Mammary epithelial cell (primary cell): ENCODE measurements at places on chromosomes 13 and 19. TPM values are rescaled to one million over a fixed set of nuclear protein-coding genes. Genes with fewer than 3 reads are reported as not detected.

DNA sequence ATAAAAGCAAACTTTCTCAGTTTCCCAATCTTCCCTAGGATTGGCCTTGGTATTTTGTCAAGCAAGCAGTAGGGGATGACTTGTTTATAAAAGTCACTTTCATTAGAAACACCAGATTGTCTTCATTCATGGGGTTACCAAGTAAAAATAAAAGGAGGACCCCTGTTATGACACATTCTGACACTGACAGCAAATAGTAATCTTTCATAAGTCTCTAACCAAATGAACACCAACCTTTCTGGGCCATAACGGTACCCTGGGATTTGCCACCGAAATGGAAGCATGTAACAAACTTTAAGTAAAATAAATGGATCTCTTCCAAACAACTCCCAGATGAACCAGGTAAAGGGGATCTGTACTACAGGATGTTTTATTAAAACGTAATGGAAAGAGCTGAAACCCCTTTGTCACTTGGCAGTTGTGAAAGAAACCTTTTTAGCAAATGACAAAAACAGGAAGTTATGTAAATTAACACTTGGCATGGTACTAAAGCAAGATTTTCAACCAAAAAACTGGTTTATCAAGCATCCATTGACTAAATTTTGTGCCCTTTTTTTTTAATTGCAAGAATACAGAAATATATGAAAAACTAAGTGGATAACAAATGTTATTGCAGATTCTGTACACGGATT, 335.6 kb downstream of the RBM26 start:
- DNase-seq = no peak

DNA sequence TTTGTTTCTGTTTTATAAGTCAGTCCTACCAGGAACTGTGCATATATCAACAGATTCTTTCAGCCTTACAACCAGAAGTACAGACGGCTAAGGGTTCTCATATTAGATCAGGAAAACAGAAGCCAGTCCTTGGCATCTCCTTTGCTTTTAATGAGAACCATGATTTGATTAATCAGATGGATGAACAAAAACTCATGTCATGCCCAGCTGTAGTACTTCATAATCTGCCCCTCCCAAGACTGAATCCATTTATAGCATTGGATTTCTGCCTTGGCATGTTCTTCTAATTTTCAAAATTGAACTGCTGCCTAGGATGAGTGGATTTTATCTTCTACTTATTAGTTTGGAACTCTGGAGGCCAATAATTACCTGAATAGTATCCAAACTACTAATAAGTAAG, 617.2 kb downstream of the SLITRK5 start:
- no peak for DNase-seq

DNA sequence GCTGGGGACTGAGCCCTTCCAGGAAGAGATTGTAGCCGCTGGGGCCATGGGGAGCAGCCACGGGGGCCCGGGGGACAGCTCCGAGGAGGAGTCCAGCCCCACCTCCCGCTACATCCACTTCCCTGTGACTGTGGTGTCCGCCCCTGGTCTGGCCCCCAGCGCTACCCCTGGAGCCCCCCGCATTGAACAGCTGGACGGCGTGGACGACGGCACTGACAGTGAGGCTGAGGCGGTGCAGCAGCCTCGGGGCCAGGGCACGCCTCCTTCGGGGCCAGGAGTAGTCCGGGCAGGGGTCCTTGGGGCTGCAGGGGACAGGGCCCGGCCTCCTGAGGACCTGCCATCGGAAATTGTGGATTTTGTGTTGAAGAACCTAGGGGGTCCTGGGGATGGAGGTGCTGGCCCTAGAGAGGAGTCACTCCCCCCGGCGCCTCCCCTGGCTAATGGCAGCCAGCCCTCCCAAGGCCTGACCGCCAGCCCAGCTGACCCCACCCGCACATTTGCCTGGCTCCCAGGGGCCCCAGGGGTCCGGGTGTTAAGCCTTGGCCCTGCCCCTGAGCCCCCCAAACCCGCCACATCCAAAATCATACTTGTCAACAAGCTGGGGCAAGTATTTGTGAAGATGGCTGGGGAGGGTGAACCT, 9.6 kb downstream of the IGFLR1 start:
- no peak for DNase-seq

- no peak for DNase-seq
Observed at GRCh38 chr19:56071151-56071550, 49.9 kb downstream of the ZNF787 start.

DNA sequence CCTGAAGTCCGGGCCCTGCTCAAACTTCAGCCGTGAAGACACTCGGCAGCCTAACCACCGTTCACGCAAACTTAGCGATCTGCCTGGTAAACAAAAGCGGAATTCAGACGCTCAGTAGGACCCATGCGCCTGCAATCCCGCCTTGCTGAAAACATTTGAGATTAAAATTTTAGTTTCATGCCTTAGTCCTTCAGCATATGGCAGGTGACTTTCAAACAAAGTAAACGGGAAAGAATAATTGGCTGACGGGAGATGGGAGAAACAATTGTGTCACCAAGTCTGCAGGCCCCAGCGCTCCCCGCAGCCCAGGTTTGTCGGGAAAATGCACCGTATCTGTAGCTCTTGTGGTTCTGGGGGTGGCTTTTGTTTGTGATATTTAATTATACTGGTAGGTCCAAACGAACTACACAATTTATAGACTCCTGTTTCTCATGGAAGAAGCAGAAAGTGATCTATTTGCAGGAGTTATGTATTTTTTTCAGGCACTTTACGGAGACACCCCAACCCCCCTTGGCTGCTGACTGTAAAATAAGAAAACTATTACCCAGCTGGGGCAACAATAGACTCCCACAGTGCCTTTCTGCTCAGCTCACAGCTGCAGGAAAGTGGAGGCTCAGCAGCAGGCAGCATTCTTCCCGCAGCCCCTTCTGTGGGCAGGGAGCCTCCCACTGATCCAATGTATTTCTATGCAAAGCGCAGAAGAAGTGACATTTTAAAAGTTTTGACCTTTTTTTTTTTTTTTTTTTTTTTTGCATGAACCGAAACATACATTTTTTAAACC, 94.8 kb downstream of the SOX1 start:
- DNase-seq = no peak

- no peak for DNase-seq
Observed at GRCh38 chr13:101627556-101627943, 175.1 kb downstream of the ITGBL1 start.

GRCh38 chr13:36105726-36106125, 25.5 kb downstream of the DCLK1 start:
- DNase-seq = no peak

DNA sequence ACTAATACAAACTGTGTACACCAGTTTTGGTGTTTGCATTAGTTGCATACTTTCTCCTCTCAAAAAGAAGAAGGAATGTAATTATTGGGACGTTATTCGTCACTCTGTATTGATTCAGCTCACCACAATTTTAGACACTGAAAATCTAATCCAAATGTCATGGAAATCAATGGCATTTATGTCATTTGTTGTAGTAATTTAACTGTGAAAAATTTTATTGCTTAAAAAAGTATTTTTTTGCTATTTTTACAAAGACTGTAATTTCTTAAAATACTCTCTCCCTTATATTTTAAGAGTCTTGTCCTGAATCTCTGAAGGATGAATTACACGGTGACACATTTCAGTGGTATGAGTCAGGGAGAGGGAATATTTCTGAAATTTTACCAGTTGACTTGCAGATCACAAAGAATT, 2117.6 kb downstream of the PCDH9 start:
- DNase-seq = no peak

DNA sequence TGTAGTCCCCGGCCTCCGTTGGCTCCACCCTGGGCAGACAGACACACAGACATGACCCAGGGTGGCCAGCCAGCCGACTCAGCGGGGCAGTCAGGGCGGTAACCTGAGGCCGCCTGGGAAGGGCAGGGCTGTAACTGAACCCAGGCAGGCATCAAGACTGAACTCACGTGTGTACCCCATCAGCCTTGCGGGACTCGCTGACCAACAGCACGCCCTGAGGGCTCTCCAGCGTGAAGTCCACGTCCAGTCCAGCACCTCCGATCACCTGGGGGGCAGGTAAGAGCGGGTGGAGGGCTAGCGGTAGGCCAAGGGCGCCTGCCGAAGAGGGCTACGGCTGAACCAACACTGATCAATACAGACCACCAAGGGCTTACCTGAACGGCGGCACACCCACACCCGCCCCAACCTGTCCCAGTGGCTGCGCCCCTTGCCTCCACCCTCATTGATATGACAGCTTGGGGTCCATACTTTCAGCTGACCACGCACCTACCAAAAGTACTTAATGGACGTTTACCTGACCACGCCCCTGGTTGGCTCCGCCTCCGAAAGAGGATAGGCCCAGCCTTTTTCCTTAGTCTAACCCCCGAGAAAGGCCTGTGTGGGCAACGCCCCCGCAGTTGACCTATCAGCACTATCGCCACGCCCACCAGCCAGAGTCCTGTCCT, 791 bp downstream of the TMED1 start:
- DNase-seq = peak; percentile 18

GRCh38 chr19:46482631-46483030, 11.3 kb upstream of the PNMA8A start:
- peak; percentile 47 for DNase-seq

DNA sequence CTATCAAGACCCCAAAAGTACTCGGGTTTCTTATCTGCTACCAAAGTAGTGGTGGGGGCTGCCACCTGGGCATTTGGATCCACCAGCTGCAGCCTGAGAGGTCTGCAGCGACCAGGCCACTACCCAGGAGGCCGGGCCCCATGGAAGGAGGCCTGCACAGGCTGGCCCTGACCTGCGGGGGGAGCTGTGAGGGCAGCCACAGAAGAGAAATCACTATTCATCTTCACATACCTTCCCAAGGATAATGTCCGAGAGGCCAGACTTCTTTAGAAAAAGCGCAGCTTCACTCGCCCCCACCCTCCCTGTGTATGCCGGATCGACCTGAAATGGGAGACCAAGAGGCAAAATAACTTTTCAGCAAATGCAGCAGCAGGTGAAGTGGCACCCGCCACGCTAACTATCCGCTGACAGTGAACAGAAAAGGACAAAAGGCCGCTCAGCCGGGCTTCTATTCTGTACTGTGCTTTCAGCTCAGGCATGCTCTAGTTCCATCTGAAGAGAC, 30.1 kb downstream of the EPS15L1 start:
- no peak for DNase-seq

- no peak for DNase-seq
Observed at GRCh38 chr19:41869374-41869955, 7.6 kb upstream of the CD79A start.

- DNase-seq = no peak
Observed at GRCh38 chr19:58037927-58038687, 4.3 kb downstream of the ZSCAN1 start.

- no peak for DNase-seq
Observed at GRCh38 chr13:50810998-50811397, 32.5 kb downstream of the DLEU7 start.

- DNase-seq = no peak
Observed at GRCh38 chr19:14325863-14326262, 55.4 kb upstream of the ADGRE5 start.

- no peak for DNase-seq
Observed at GRCh38 chr13:95155504-95155903, 145.7 kb downstream of the ABCC4 start.

DNA sequence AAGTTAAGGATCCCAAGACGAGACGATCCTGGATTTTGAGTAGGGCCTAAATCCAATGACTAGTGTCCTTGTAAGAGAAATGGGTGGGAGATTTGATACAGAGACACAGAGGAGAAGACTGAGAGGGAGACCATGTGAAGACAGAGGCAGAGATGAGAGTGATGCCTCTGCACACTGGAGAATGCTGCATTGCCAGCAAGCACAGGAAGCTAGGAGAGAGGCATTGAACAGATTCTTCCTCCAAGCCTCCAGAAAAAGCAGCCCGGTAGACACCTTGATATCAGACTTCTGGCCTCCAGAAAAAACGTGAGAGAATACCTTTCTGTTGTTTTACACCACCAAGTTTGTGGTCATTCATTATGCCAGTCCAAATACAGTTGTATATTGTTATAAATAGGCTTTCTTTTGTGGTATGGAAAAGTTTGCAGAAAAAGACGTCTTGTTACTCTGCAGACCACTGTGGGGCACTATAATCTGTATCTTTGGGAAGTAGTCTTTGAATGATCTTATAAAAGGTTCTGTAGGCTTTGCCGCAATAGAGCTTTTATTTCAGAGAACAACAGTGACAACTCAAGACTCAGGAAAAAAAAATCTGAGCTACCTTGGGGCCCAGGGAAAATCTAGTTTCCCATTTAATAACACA, 17.9 kb upstream of the RFC3 start:
- DNase-seq = peak; percentile 11

GRCh38 chr13:42485272-42485671, 88.7 kb upstream of the TNFSF11 start:
- peak; percentile 54 for DNase-seq

DNA sequence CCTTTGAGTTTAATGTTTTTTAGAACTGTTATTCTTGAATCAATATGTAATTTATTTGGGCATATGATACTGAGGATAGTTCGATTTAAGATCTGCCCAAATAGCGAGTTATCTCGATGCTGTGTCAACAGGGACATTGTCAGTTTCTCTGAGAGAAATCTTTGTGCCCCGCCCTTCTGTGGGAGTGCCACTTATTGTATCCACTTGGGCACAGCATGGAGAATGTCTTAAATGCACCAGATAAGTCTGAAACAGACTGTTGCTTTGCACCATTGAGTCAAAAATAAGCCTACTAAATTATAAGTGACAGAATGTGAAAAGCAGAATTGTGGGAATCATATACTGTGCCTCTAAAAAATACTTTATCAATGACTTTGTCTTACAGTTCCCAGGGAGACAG, 45.6 kb downstream of the RNASEH2B start:
- DNase-seq = no peak

- no peak for DNase-seq
Observed at GRCh38 chr19:383922-384798, 24.8 kb downstream of the C2CD4C start.

DNA sequence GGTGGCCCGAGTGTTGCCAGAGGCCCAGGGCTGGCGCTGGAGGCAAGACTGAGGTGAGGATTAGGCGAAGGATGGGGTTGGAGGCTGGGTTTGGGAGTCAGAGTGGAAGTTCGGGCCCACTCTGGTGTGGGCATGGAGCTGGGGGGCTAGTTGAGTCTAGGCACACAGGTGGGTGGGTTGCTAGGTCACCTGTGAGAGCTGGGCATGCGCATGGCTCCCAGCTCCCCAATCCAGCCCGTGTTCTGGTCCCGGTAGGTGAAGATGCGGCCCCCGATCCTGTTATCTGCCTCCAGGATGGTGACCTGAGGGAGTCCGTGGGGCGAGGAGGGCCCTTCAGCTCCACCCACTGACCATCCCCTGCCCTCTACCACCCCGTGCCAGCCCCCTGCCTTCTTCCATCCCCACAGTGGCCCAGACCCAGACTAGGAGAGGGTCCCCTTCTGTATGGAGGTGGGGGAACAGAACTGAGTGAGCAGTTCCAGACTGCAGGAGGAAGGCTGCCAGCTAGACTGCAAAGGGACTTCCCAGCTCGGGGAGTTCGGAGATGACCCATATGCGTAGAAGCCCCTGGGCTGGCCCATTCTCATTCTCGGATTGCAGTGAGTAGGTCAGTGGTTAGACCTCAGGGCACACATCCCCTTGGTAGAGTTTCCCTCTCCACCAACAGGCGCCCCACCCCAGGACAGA, 1.7 kb downstream of the IL4I1 start:
- DNase-seq = no peak

Gene SPTBN4
- polyA plus RNA-seq = 0.29 TPM

Gene PTH2
- not detected for polyA plus RNA-seq

Gene CGB5
- not detected for polyA plus RNA-seq

Gene OR7C1
- 0.10 TPM for polyA plus RNA-seq

Gene MAST1
- polyA plus RNA-seq = 0.42 TPM

Gene TUBB4A
- polyA plus RNA-seq = 0.09 TPM

Gene GPC5
- polyA plus RNA-seq = 0.03 TPM

Gene TEKTIP1
- polyA plus RNA-seq = not detected
